ENCODE measurements at places on chromosomes 12 and 14.

DNA sequence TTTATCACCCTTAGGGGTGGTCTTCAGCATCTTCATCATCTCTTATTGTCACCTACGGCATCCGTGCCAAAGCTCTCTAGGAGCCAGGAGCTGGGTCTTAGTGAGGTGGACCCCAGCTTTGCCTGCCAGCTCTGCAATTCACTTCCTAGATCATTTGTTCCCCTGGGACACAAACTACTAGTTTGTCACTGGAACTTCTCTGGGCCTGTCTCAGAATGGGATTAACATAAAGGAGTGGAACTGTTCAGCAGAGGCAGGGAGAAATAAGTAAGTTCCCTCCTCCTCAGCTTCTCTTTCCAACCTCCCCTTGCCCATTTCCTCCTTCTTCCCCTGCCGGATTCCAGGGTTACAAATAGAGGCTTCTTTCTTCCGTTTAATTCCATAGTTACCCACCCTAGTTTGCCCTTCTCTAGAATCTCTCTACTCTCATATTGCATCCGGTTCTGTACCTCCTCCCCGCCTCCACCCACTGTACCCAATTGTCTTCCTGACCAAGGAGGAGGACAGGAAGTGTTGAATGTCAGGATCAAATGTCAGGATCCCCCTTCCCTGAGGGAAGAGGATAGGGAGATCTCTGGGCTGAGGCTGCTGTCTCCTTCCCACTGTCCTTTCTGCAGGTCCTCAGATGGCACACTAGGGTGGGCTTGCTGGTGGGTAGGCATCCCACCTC lies 25.0 kb downstream of the LARP4 start:
- no peak for DNase-seq

- DNase-seq = no peak
Observed at GRCh38 chr14:87271331-87271730, 721.7 kb downstream of the GALC start.

GRCh38 chr12:50258167-50258551 lies 25.2 kb downstream of the LIMA1 start:
- DNase-seq = no peak

GRCh38 chr12:29709054-29709453 lies 74.7 kb downstream of the TMTC1 start:
- DNase-seq = no peak

DNA sequence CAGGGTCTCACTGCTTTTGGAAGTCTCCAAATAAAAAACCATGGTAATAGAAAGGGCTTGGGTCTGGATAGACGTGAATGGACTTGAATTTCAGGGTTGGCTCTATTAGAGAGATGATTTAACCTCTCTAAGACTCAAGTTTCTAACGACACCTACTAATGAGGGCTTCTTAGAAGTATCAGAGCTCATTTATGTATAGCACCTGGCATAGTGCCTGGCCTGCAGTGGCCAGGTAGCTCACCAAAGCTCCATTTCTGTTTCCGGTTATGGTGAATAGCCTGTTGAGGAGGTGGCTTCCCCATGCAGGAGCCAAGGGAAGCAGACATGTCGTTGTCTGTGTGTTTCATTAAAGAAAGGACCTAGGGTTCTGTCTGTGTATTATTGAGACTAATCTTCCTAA lies 108.6 kb downstream of the ETV6 start:
- DNase-seq = no peak

DNA sequence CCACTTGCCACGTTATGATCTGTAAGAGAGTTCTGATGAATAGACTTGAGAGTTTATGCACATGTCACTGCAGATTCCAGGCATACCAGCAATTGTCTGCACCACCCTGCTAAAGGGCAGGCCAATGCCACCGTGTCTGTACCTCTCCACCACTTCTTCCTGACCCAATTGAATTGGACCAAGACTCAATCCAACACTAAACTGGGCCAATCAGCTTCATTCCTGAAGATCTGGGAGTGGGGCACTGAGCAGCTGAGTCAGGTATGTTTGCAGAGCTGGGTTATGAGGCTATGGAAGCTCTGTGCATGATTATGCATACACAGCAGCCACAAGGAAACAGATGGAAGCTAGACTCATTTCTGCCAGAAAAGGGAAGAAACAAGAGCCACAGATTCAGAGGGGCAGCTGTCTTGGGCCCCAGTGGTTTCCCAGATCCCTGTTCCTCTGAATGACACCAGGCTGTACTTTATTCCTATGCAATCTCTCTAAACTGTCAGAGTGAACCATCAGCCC lies 28.0 kb downstream of the DAO start:
- no peak for DNase-seq

DNA sequence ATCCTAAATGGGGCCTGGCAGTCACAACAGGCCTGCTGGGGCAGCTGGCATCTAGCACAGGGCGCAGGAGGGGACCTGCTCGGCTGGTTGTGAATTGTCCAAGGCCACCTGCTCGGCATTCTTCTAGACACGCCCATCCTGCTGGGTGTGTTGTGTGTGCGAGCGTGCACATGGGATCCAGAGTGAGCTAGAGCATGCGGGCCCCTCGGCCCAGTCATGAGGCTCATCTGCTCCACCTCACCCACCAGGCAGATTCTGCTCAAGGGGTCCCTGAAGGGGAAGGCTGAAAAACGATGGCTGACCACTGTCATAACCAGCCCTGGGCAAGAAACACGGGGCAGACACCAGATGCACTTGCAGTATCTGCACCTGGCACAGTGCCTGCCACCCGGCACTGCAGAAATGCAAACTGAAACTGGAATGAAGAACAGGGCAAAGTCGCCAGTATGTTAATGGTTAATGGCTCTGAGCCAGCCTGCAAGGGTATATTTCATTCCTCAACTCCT lies 31.8 kb downstream of the MAX start:
- DNase-seq = no peak

DNA sequence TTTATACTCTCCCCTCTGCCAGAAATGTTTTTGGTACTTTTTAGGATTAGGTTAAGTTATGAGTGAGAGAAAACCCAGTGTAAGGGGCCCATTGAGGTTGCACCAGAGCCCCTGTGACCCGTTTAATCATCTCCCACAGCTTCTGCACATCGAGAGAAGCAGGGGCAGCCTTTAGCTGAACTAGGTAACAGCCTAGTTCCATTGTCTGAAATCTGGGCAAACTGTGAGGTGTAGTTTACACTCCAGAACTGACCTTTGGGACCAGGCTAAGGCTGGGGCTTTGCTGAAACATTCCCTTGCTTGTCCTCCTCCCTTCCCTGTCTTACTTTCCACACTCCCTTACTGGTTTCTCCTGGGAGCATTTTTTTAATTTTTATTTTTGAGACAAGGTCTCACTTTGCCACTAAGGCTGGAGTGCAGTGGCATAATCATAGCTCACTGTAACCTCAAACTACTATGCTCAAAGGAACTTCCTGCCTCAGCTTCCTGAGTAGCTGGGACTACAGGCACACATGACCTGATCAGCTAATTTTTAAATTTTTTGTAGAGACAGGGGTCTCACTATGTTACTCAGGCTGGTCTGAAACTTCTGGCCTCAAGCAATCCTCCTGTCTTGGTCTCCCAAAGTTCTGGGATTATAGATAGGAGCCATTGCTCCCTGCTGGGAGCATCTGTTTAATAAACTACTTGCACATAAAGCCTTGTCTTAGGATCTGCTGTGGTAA lies 25.9 kb upstream of the DHRS2 start:
- no peak for DNase-seq

GRCh38 chr12:39490500-39491282 lies 47.8 kb upstream of the KIF21A start:
- no peak for DNase-seq

DNA sequence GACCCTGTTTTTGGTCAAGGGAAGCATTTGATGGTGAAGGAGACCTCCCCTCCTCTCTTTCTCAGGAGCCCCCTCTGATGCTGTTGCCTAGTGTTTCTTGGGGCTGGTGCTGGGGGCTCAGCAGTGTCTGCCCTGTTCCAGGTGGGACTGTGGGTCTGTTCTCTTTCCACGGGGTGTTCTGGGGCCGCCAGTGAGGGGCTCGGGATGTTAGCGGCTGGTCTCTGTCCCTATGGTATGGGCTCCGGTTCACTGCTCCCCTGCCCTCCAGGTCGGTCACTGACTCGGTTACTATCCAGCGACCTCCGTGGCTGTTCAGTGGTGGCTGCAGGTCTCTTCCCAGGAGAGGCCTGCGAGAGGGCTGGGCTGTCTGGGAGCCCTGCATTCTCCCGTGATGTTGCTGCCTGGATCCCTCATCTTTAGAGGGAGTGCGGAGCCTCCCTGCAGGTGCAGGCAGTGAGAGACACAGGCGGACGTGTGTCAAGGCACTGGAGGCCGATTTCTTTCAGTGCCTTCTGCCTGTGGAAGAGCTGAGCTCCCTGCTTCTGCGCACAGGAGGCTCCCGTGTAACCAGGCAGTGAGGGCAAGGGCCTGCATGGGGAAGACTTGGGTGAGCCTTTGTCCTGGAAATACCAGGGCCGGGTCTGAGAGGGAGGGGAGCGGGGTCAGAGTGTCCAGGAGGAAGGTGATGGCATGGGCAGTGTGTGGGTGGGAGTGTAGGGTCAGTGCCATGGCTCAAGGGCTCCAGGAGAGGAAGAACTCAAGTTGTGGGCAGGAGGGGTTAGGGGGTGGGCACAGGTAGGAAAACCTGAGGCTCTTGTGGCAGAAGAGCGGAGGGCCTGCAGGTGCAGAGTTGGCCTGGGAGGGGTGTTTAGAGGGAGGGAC lies 362.6 kb downstream of the TMEM121 start:
- no peak for DNase-seq

GRCh38 chr12:48901278-48901677 lies 24.0 kb downstream of the FKBP11 start:
- no peak for DNase-seq

GRCh38 chr12:16269946-16270345 lies 7.5 kb downstream of the SLC15A5 start:
- no peak for DNase-seq

DNA sequence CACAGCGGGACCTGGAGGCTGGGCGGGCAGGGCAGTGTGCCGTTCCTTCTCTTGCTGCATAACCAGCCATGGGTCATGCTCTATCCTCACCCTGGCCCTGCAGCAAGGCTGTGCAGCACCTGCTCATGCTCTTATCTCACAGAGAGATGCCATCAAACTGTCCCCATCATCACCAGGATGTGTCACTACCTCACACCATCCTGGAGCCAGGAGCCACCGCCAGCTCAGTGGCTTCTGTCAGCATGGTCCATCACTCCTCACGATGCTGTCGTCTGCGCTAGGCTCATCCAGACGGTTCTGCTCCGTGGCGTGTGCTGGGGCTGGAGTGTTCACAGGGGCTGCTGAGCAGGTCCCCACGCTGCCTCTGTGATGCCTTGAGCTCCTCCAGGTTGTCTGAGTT lies 77.2 kb upstream of the DYNC1H1 start:
- DNase-seq = no peak

GRCh38 chr12:80299976-80300375 lies 144.1 kb upstream of the PTPRQ start:
- DNase-seq = no peak

- no peak for DNase-seq
Observed at GRCh38 chr14:38824706-38825105, 278.3 kb downstream of the SEC23A start.

DNA sequence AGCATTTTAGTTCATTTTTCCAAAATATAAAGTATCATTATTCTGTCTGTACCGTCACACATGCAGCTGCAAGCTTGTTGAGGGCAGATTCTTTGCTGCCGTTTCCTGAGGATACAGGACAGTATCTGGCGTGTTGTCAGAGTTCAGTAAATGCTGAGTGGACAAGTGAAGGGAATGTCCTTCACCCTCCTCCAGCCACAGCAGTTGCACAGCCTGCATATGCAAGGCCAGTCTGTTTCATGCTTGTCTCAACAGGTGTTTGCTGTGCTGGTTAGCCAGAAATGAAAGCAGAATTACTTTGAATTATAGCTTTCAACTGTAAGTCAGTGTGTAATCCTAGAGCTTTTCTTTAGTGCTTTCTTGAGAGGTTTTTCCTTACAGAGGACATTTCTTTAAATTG lies 36.5 kb downstream of the TDP1 start:
- no peak for DNase-seq

- no peak for DNase-seq
Observed at GRCh38 chr14:105357626-105358025, 40.7 kb upstream of the TEX22 start.

DNA sequence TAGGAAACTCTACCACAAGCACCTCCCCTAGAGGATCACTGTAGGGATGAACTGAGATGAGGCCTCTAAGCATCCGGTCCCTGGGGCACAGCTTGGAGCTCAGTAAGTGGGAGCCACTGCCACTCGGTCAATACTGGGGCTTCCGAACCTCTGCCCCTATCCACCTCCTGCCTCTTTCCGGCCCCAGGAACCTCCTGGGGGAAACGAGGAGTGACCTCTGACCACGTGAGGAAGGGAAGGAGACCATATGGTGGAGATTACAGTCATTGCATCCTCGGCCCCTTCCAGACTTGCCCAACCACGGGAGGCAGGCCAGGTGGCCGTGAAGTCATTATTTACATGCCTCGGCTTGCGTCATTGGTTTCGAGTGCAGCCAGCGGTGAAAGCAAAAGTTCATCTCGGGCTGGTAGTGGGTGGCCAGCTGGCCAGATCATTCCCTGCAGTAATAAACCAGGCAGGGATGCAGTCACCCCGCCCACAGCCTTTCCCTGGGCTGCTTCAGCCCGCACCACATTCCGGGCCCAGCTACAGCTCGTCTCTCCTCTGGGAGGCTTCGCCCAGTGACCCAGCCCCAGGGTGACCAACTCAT lies 65.4 kb downstream of the C14orf132 start:
- DNase-seq = no peak

- no peak for DNase-seq
Observed at GRCh38 chr12:120759591-120760348, 34.1 kb downstream of the ACADS start.

DNA sequence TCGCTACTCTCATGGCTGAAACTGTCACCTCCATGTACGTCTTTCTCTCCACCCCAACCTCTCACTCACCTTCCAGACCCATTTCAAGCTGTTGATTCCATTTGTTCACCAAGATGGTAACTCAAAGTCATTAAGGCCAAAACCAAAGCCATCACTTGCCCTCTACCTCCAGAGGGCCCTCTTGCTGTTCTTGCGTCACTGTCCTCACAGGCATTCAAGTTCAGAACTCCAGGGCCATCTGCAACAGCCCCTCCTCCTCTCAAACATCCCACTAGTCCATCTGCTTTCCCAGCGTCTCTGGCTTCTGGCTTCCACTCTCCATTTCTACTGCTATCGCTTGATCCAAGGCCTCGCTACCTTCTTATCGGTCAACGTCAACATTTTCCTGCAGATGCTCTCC lies 74.5 kb downstream of the VWF start:
- no peak for DNase-seq

- DNase-seq = no peak
Observed at GRCh38 chr14:20841096-20841495, 38.5 kb upstream of the RNASE1 start.

- DNase-seq = no peak
Observed at GRCh38 chr12:47714826-47715386, 9.1 kb upstream of the RPAP3 start.

All from activated T-helper 1 cell treated with Interleukin-2 at 50 U/mL for 16 hours (primary cell).